Head of caudate nucleus (tissue), 42 donors: ENCODE measurements at places on chromosomes 3 and 15.

GRCh38 chr3:30578479-30578878, 27.9 kb upstream of the TGFBR2 start:
- DNase-seq: peak; percentile 9

DNA sequence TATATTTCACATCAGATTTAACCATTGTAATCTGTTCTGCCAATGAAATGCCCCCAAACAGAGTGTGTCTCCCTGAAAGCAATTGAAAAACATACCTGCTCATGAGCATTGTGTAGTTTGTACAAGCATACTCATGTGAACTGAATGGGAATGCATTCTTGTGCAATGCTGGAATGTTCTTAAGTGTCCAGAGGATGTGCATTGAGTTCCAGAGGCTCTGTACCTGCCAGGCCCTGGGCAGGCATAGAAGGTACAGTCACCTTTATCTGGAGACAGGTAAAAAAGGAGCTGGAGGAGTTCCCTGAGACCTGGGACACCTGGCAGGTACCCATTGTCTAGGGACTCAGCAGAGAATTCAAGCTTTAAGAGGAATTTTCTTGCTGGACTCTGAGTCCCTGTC, 2.8 kb downstream of the MRAS start:
- DNase-seq: no peak

DNA sequence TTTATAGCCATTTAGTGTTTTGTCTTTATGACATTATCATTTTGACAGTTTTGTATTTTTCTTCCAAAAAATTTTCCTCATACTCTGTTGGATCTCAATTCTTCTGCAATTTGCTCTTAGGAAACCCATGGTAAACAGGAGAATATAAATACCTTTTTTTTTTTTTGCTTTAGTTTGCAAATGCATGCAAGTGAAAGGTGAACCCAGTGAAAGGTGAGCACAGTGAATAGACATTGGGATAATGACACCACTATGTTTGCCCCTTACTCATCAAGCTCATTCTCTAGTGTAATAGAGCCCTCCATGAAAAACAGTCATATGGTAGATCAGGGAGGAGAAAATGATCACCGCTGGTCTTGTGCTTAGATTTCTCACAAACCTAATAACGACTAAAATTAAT, 59.0 kb upstream of the TRPC1 start:
- DNase-seq: no peak

DNA sequence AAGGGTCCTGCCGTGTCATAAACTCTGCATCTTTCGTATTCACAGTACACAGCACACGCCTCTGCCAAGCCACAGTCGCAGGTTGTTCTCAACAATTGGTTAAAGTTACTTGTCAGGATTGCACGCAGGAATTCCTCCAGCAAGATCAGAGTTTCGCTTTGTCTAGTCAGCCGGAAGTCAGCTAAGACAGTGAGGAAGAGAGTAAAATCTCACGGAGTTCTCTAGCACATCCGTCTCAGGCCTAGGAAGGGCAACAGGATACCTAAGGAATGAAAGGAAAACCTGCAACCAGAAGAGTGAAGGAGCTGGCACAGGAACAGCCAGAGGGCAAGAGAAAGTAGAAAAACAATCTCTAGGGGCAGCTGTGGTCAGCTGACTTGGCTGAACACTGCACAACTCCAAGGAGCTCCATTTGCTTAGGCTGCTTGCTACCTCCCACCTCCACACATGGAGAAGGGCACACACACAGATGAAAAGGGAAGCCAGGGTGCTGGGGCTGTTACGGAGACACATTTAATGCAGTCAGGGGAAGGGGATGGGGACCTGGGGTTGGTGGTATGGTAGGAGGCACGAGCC, 23.7 kb downstream of the RORA start:
- no peak for DNase-seq

DNA sequence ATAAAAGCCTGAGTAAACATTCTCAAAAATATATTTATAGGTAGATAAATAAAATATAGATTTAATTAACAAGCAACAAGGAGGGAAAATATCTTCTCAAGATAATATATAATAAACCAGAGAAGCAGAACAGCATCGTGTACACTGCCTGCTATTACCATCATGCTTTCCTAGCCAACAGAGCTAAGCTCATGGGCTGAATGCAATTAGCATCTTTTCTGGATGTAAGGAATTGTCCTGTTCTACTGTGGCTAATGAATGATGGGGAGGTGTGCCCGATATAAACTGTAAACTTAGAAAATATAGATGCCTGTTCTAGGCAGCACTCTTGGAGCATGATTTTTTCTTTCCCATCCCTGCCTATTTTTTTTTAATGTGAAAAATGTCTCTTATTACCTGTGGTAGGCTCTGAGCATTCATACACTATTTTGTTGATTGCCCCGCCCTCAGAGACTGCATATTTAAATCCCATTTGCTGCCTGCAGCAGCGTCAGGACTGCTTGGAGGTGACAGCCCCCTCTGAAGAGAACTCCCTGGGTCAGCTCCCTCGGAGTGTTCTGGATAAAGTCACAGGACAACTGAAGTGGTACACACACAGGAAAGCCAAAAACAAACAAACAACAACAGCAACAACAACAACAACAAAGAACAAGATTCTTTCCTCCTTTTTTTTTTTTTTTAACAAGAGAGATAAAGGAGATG, 312.3 kb downstream of the SATB1 start:
- DNase-seq: no peak

GRCh38 chr3:52798978-52799476, 4.4 kb downstream of the ITIH3 start:
- DNase-seq: peak; percentile 11

GRCh38 chr15:95958382-95958781, 372.1 kb upstream of the NR2F2 start:
- DNase-seq: no peak

DNA sequence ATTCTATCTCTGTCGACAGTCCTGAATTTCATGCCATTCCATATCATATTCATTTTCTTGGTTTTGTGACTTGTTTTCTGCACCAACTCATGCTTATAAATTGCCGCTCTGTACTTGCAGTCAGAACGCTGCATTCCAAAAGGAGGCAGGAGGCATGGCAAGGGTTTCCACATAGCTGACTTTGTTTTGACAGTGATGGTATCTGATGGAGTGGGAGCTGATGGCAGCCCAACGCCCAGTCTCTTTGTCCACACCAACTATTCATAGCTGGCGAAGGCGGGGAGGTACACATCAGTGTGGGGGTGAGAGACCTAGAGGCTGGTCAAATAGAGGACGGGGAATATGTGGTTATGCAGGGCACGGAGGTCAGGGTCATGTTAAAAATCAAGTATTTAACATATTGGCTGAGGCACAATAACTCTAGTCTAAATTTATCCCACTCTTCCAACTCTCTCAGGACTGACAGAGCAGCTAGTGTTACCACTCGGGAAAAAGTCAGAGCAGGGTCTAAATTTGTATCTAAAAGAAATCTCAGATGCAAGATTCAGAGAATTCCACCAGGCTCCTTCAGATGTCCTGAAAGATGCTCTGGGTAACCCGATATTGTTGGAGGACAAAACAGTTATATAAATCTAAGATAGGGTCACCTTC, 67.8 kb upstream of the ATP13A3 start:
- no peak for DNase-seq

GRCh38 chr3:108488631-108489030, 21.8 kb downstream of the MYH15 start:
- DNase-seq: no peak

DNA sequence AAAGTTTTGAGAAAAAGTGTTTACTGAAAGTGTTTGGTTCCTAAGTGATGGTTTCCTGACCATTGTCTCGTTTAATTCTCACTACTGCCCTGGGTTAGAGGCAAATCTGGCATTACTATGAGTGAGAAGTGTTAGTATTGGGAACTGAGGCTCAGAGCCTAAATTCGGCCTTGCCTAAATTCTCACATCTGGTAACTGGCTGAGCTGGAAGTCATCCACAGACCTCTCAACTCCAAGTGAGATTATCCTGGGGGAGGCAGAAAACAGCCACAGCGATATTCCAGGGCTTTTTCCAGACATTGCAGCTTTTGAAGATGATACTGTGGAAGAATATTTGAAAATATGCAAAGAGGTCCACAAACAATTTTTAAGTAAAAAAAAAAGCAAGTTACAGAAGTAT, 85.1 kb upstream of the TRA2B start:
- no peak for DNase-seq

- DNase-seq: no peak
Measured at GRCh38 chr3:19735111-19735510, 198.9 kb downstream of the EFHB start.

- no peak for DNase-seq
Measured at GRCh38 chr15:35397027-35397426, 148.9 kb downstream of the DPH6 start.

DNA sequence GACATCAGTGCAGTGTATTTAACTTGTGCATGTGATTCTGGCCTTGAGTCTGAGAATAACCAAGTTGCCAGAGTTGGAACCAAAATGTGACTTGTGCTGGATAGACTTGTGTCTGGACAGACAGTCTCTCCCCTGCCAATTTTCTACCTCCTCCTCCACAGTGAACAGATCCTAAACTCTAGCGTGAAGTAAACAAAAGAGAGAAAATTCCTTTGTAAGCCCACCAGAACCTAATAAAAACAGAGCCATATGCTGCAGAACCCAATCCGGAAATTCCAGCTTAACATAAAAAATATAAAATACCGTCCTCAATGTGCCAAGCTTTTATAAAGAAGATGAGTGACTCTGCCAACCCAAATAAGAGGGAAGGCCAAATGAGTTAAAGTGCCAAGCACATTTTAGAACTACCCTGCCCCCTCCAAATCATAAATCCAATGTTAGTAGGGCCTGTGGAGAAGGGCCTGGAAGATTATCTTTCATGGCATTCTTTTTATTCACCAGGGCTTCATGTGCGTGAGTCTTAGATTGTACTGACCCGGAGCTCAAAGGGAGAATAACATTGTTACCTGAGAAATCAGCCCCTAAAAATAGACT, 344.6 kb upstream of the PROK2 start:
- DNase-seq: no peak

- no peak for DNase-seq
Measured at GRCh38 chr3:10925436-10926255, 66.9 kb upstream of the SLC6A1 start.

- no peak for DNase-seq
Measured at GRCh38 chr3:15476378-15476777, 45.1 kb downstream of the COLQ start.

DNA sequence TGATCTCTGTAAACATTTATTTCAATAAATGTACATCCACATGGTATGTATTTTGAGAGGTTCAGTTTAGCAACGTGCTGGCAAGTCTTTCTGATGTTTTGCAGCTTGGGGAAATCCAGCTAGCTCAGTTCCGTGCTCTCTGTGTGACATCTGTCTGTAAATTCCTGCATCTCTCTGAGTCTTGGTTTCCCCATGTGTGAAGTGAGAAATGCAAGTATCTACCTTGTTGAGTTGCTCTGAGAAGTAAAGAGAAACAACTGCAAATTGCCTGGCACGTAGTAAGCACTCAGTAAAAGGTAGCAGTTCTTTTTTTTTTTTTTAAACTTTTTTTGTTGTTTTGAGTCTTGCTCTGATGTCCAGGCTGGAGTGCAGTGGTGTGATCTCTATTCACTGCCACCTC, 30.2 kb upstream of the MORF4L1 start:
- DNase-seq: no peak

DNA sequence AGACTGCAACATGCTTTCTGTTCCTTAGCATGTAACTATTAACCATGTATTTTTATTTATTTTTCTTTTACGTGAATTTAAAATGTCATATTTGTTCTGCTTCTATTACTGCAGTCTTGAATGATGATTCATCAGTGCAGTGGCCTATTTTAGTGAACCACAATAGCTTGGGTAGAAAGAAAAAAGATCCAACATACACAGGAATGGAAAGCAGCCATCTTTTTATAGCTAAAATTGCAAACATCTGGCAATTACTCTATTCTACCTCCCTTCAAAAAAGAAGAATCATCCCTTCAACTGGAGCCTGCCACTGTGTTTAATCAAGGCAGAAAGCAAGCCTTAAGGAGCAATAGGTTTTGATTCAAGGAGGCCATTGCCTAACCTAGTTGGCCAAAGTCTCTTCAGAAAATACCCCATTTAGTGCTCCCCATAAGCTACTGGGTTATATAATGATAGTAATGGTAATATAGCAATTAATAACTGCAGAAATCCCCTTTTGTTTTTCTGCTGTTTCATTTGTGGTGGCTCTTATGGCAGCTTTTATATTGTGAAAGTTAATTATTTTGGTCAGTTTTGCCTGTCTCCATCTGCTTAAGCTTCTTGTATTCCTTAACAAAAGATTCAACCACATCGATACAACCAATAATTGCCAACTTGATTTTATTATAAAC, 267.3 kb downstream of the LPP start:
- DNase-seq: no peak

DNA sequence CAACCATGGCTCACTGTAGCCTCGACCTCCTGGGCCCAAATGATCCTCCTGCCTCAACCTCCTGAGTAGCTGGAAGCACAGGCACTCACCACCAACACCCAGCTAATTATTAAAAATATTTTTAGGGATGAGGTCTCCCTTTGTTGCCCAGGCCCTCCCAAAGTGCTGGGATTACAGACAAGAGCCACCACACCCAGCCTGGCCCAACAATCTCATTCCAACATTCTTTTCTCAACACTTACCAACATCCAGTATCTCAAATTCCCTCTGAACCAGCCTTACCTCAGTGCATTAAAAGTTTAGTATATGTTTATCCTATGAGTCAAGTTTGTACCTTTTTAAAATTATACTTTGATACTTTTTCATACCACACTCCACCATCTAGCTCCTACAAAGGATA, 25.0 kb downstream of the ANXA2 start:
- DNase-seq: no peak
